ENCODE measurements at places on chromosomes 12 and 14.

DNA sequence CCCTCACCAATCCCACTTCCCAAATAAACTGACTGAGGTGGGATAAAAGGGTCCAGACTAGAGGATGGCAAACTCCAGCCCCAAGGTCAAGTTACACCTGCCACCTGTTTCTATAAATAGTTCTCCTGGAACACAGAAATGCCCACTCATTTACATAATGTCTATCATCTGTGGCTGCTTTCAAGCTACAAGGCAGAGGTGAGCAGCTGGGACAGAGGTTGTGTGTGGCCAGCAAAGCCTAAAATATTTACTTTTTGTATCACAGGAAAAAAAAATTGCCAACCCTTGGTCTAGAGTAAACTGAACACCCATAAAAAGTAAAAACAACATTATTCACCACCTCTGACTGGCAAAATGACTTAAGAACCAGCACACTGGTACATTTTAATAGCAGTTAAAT, 269.4 kb downstream of the RGS6 start:
- no peak for DNase-seq

DNA sequence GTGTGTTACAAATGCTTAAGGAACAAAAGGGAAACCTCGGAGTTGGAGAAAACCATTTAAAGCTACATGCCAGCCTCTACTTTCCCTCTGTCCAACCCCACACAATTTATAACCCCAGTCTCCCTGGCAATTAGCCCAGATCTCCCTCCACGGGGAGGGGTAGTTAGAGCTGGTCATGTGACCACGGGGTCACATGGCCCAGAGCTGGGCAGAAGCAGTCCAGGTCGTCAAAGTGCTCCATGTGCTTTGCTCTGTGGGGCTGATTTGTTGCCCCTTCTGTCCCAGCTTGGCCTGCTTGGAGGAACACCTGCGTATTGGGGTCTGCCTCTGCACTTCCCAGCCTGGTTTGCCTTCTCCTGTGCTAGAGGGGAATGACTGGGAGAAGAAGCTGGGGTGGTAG, 219.1 kb downstream of the RBM19 start:
- no peak for DNase-seq

DNA sequence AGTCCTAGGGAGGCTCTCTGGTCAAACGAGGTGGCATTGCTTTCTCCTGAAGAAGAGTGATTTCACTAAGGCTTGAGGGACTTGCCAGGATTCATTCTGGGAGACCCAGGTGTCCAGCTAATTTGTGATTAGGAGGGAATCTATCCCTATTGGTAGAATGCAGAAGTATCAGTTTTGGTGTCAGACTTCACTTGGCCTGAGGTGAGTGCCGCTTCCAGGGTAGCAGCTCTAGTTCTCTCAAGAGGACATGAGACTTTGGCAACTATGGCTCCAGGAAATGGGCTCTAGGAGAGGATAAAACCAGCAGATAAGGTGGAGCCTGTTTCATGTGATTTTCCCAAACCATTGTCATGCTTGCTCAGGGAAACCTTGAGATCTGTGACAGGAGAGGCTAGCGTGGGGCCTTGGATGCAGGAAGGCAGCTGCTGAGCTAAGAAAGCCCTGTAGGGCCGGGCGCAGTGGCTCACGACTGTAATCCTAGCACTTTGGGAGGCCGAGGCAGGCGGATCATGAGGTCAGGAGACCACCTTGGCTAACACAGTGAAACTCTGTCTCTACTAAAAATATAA, 11.6 kb upstream of the TMEM117 start:
- DNase-seq, result no peak

DNA sequence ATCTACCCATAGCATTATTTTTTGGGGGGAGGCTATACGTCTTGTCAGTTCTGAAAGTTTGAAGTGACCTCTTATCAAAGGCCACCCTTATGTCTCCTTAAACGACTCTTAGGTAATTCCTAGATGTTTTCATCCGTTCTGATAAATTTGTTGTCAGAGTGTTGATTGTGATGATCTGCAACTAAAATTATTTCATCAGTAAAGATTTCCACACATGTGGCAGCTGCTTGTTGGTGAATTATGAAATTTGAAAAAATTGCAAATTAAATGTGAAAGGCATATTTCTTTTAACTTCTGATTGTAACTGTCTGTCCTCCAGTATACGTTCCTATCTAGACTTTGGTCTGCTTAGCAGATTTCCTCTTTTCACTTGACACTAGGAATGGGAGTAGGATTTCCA, 1.4 kb downstream of the ADIPOR2 start:
- no peak for DNase-seq

DNA sequence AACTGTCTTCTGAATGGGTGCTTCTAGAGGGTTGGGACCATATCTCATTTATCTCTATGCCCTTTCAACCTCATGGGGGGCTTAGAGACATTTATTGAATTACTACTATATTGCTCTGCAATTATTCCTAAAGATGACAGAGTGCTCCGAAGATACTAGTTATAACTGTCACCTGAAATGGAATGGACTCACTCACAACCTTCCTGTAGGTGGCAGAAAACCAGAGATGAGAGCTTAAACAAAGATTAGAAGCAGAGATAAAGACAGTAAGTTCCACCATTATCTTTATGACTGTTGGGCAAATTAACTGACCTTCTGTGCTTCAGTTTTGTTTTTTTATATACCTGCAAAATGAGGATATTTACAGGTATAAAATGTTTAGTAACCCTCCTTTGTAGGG, 31.5 kb upstream of the GTF2A1 start:
- no peak for DNase-seq

DNA sequence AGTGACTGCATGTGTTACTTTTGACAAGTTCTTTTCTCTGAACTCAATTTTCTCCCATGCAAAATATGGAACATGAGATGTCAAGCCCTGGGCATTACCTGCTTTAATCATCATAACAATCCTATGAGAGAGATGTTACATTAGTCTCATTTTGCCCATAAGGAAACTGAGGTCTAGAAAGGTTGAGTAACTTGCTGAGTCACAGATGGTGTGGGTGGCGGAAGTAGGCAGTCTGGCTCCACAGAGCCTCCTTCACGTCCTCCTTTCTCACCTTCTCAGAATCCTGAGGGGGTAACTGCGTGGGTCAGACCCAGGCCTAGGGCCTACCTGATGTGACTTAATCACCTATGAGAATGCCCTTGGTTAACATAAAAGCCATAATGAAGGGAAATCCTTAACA, 50.7 kb downstream of the TMTC1 start:
- no peak for DNase-seq

- no peak for DNase-seq
Measured at GRCh38 chr12:90333424-90333823, 621.6 kb downstream of the CCER1 start.

- DNase-seq, result no peak
Measured at GRCh38 chr12:2075508-2076195, 22.9 kb downstream of the CACNA1C start.

- DNase-seq, result no peak
Measured at GRCh38 chr14:100106250-100107112, 41.3 kb downstream of the EVL start.

DNA sequence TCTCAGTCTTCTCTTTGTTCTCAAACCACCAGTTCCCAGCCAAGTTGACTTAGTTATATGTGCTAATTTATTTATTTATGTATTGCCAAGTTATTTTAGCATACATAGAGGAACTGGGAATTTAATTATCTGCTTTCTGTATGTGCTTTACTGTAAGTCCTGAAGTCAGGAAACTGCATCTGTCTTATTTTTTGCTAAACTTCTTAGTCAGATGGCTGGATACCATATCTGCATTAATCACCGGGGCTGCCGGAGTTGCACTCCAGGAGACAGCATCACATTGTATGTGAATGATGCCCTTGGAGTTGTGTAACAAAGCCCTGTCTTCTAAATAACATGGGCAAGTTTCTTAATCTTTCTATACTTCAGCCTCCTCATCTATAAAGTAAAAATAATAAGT, 96.2 kb downstream of the MON2 start:
- peak; percentile 29 for DNase-seq

GRCh38 chr14:106222311-106222710, 695.9 kb downstream of the TMEM121 start:
- DNase-seq, result no peak

- DNase-seq, result no peak
Measured at GRCh38 chr12:106519607-106520021, 63.2 kb upstream of the RFX4 start.

DNA sequence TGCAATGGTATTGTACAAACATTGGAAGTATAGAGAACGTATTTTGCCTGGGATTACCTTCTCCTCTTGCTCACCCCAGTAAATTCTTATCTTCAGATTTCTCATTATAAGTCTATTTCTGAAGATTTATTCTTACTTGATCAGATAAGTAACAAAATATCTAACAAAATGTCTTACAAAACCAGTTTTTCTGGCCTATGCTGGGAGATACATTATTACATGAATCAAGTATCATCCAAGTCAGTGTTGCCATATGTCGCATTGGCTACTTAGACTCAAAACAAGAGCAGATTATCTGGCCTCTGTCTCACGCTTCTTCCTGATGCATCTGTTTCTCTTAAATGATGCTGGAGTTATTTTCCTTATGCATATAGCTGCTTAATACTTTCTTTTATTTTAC, 408.5 kb downstream of the CCER1 start:
- no peak for DNase-seq

GRCh38 chr14:100432652-100433427, 109.7 kb downstream of the SLC25A47 start:
- DNase-seq, result no peak

- no peak for DNase-seq
Measured at GRCh38 chr12:102096855-102097254, 23.1 kb downstream of the NUP37 start.

GRCh38 chr14:30600922-30601918, 20.9 kb upstream of the SCFD1 start:
- no peak for DNase-seq

DNA sequence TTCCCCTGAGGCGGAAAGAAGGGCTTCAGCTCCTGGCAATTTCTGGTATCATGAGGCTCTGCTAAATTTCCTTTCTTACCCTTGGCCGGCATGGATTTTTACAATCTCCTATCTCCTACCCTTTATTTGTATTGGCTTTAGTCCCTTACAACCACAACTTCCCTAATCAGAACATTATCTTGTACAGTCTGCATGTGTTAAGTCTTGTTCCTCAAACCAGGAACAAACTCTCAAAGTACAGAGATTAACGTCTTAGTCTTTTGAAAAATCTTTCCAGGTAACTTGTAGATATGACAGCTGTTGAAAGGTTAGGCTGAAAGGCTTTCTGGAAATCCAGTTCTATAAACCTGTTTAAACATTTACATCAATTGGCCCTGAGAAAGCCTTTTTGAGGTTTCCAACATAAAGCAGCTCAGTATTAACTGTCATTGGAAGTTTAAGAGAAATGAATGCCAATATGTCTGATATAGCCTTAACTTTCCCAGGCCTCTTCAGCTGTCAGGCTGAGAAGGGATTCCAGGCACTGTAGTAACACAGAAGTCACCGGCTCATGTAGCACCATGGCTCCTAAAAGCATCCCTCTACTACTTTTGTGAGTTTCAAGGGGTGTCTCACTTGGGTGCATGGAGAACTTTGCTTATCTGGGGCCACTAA, 360.5 kb downstream of the FUT8 start:
- no peak for DNase-seq

- no peak for DNase-seq
Measured at GRCh38 chr12:132146098-132146497, 1.8 kb downstream of the NOC4L start.

GRCh38 chr12:51923506-51924365, 16.4 kb downstream of the ACVRL1 start:
- peak; percentile 89 for DNase-seq

GRCh38 chr12:27576667-27577347, 52.8 kb downstream of the PPFIBP1 start:
- DNase-seq, result no peak

- no peak for DNase-seq
Measured at GRCh38 chr12:11014234-11014633, 8.2 kb downstream of the TAS2R19 start.

- no peak for DNase-seq
Measured at GRCh38 chr12:131195796-131196195, 242.1 kb downstream of the ADGRD1 start.

- no peak for DNase-seq
Measured at GRCh38 chr14:34742270-34743115, 28.1 kb upstream of the CFL2 start.

- no peak for DNase-seq
Measured at GRCh38 chr12:107459641-107460040, 226.0 kb upstream of the PWP1 start.

GRCh38 chr14:64069634-64070359, 217.0 kb downstream of the SYNE2 start:
- no peak for DNase-seq

GRCh38 chr14:49896966-49897365, 4.1 kb downstream of the ARF6 start:
- DNase-seq, result no peak

- DNase-seq, result no peak
Measured at GRCh38 chr12:96652870-96653269, 163.5 kb downstream of the CFAP54 start.

DNA sequence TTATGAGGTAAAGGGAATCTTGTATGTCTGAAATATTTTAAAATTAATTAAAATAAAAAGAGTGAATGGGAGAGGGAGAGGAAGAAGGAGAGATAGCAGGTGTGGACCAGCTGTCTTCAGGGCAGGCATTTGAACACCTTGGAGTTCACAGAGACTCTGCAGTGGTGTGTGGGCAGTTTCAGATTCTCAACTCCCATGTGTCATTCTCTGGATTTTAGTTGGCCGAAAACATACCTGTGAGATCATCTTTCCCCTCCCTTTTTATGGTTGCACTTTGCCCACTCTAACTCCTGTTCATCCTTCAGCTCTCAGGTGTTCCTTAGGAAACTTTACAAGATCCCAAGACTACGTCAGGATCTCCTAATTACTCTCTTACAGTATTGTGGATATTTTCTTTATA, 108.1 kb downstream of the ERC1 start:
- DNase-seq, result no peak

DNA sequence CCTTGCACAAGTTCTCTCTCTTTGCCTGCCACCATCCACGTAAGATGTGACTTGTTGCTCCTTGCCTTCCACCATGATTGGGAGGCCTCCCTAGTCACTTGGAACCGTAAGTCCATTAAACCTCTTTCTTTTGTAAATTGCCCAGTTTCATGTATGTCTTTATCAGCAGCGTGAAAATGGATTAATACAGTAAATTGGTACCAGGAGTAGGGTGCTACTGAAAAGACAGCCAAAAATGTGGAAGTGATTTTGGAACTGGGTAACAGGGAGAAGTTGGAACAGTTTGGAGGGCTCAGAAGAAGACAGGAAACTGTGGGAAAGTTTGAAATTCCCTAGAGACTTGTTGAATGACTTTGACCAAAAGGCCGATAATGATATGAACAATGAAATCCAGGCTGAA, 27.9 kb downstream of the STYK1 start:
- DNase-seq, result no peak

GRCh38 chr14:97978341-97978740, 1181.2 kb downstream of the VRK1 start:
- DNase-seq, result peak; percentile 84

DNA sequence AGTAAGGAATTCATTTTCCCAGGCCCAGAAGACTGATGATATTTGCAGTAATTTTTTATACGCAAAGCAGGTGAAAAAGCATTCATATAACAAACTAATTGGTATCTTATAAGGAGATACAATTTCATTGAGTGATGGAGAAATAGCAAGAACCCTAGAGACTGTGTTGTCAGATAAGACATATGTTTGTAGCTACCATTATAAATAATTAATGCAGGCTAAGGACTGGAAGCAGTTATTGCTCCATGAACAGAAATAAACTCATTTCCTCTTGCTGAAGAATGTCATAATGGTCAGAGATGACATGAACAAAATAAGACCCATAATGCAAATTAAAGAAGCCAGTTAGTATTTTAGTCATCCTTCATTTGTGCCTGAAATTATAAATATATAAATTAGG, 1.5 kb downstream of the OR6C2 start:
- DNase-seq, result no peak

- DNase-seq, result no peak
Measured at GRCh38 chr14:77102154-77102553, 4.1 kb downstream of the CIPC start.

All from GM03348 (cell line).